ENCODE measurements at places on chromosomes 3 and 15.

DNA sequence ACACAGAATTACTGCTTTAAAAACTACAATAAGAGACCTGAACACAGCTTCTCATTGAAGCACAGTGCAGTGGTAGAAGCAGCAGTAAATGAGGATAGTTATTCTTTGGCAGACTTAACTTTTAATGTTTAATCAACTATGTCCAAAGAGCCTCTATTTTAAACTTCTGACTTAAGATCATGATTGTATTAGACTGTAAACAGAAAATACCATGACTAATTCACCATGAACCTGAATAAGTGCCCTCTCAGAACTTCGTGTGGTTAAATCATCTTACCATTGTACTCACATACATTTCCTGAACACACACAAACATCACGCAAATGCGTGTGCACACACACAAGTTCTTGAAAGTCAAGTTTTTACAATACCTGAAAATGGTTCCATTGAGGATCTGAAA lies 13.9 kb downstream of the CEP152 start:
- DNase-seq: no peak

GRCh38 chr3:37944391-37944842 lies 46.2 kb upstream of the VILL start:
- DNase-seq: peak; percentile 85

- DNase-seq: no peak
Observed at GRCh38 chr3:169269005-169269404, 394.5 kb downstream of the MECOM start.

DNA sequence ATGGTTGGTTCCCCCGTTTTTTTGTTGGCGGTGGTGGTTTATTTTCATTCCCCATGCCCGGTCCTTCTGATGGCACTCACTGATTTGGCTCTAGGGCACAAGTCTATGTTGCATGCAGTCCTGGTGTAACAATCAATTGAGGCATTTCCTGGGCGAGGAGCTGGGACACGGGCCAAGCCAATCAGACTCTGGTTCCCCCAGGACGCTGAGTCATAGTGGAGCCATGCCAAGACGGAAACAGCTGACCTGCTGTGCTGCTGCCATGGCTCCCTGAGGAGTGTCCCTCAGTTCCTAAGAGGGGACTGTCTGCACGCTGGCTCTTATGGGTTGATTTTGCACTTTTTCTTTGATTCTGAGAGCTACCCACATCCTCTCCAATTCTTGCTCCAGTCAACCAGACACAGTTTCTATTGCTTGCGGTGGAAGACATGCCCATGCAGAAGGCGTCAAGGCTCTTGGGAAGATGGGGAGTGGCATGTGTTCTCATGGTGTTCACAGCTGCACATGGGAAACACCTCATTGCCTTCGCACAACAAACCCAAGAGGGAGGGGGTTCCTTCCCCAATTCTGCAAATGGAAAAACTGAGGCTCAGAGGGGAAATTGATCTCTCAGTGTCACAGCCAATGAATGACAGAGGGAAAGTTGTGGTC lies 28.3 kb upstream of the ALDH1L1 start:
- DNase-seq: peak; percentile 90
